Activated CD4-positive, alpha-beta memory T cell treated with anti-CD3 and anti-CD28 coated beads, Interleukin-2, amount 10 ng/mL, durations not matched to agents 7 days and 5 days (primary cell): ENCODE measurements at places on chromosomes 4 and X.

GRCh38 chr4:141995056-141995455, 358.7 kb downstream of the IL15 start:
- no peak for DNase-seq

GRCh38 chrX:115952417-115953092, 218.0 kb upstream of the AGTR2 start:
- DNase-seq, result no peak

GRCh38 chr4:183504930-183505610, at the start of gene ING2:
ING2 (plus strand) TSS chr4:183505058; CDS start chr4:183505196, 138 bp downstream.
- no peak for DNase-seq

DNA sequence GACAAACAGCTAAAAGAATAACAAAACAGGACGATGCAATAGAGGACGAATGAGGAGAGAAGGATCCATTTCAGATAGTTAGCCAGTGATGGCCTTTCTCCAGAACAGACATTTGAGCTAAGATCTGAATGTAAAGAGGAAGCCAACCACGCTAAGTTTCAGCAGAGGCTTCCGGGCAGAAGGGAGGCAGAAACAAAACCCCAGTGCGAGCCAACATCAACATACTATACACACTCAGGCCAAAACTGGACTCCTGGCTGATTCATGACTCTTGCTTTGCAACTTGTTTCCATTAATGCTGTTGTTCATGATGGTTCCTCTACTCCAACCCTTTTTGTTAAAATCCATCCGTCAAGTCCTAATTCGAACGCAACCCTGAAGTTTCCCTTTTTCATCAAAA, 730.3 kb downstream of the TRIML1 start:
- no peak for DNase-seq

DNA sequence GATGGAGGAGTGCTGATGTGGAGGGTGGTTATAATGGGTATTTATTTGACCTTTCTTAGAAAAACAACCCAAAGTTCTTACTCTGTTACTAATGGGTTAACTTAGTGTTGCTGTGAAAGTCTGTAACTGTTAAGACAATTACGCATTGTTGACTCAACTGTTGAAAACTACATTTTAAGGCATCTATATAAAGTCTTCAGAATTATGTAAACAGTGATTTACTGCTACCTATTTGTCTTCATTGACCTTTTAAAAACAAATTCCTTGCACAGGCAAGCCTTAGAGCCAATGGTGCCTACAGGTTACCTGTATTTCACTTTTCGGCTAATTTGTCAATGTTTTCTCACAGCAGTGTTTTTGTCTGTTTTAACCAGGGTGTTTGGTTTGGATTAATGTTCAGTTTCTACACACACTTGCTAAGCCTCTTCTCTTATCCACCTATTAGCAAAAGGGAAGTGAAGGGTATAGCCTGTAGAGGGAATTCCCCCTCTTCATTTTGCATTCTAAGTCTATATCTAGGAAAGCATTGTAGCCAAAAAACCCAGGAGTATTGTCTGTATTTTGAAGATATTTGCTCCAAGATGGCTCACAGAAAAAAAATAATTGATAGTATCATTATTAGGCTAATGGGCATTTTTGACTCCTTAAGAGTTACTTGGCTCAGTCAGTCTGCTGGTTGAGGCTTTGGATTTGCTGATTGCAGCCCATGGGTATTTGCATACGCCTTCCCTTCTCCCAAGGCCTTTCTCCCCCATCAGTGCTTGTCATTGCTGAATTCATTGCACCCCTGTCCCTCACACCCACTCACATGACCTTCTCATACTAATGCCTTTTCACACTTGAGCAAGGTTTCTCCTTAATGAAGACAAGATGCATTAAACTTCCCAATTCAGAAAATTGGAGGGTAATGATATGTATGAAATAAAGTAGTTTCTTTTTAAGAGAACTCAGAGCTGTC, 30.5 kb downstream of the AFF1 start:
- no peak for DNase-seq

GRCh38 chrX:144601010-144601409, 646.3 kb upstream of the SPANXN1 start:
- no peak for DNase-seq
